ENCODE measurements at places on chromosomes 5 and 9. TPM values are rescaled to one million over a fixed set of nuclear protein-coding genes. Genes with fewer than 3 reads are reported as not detected.

Gene SLC23A1
- total RNA-seq, result not detected

Gene PCDHGA7
- total RNA-seq, result 11.2 TPM

Gene TYRP1
- total RNA-seq, result 326 TPM

Gene GABRA6
- not detected for total RNA-seq

Gene CBY3
- not detected for total RNA-seq

Gene ITGA1
- 51.3 TPM for total RNA-seq

Gene YIPF5
- total RNA-seq, result 74.4 TPM

Gene RALGPS1
- total RNA-seq, result 35.3 TPM

Gene ABLIM3
- 13.1 TPM for total RNA-seq

Gene CAMK2A
- total RNA-seq, result 3.8 TPM

Gene NMUR2
- 0.22 TPM for total RNA-seq

All from camera-type eye (tissue), 1 donor.